ENCODE measurements at places on chromosomes 7 and 10.

GRCh38 chr7:91784469-91784868 is 96.0 kb downstream of the MTERF1 start:
- DNase-seq = no peak

DNA sequence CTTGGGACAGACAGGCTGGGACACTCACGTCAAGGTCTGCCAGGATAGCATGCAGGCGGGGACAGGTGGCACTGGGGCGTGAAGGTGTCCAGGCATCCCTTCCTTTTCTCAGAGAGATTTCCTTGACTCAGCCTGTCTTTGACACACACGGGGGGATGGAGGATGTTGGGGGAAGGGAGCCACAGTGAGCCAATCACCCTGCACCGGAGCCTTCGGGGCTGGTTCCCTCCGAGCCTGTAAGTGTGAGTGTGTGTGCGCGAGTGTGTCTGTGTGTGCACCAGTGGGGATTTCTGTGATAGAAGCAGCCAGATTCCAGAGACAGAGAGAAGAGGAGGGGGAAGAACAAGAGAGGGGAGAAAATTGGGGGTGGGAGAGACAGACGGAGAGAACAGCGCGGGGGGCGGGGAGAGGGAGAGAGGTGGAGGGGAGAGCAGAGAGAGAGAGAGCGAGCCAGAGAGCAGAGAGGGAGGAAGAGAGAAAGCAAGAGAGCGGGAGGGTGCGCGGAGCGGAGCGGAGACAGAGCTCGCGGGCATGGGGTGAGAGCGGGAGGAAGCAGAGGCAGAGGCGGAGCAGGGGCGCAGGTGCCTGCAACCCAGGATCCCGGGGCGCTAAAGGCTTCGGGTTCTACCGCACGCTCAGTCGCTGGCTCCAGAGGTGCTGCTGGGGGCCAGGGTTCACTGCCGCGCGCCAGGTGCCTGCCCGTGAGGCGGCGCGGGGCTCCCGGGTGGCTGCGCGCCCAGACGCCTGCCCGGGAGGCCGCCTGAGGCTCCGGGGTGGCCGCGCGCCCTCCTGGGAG is 466 bp upstream of the GPR26 start:
- no peak for DNase-seq

DNA sequence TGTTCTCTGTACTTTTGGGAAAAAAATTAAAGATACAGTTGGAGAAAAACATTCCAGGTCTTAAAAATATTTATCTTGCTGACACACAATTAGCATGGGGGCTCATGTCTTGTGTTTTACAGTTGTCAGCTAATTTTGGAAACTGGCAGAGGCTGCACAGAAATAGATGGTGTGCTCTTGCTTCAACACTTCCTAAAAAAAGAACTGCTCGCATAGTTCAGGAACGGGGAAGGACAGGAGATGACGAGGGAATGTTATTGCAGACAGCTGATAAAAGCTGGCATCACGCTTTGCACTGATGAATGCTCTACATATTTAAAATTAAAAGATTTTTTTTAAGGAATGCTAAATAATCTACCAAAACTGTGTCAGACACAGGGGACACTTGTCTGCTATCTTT is 103.5 kb upstream of the CELF2 start:
- no peak for DNase-seq

DNA sequence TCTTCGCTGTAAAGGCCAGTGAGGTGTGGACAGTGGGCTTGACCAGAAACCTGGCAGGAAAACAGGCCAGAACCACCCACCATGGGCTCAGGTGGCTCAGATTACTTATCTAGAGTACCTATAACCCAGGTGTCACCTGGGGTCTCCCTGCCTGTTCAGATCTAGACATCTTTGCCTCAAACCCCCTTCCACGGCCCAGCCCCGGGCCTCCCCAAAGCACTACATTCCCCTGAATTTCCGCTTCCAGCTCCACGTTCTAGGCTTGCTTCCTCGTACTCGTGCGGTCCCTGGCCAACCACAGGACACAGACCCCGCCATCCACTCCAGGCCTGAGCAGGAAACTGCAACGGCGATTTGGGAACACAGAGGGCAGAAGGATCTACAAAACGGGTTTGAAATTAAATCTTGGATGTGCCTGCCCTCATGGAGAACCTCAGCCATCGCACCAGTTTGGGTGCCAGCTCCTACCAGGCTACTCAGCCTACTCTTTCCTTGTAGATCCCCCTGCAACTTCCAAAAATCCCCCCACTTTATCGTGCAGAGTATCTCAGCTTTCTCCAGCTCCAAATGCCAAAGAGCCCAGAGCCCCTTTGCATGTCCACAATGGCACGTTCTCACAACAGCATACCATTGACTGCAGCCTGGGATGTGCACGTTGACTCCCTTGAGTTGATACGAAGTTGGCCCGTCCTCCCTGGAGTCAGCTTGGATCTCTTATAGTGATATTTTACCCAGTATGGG is 62.7 kb upstream of the CACUL1 start:
- no peak for DNase-seq
